ENCODE measurements at places on chromosomes 13 and 19.

DNA sequence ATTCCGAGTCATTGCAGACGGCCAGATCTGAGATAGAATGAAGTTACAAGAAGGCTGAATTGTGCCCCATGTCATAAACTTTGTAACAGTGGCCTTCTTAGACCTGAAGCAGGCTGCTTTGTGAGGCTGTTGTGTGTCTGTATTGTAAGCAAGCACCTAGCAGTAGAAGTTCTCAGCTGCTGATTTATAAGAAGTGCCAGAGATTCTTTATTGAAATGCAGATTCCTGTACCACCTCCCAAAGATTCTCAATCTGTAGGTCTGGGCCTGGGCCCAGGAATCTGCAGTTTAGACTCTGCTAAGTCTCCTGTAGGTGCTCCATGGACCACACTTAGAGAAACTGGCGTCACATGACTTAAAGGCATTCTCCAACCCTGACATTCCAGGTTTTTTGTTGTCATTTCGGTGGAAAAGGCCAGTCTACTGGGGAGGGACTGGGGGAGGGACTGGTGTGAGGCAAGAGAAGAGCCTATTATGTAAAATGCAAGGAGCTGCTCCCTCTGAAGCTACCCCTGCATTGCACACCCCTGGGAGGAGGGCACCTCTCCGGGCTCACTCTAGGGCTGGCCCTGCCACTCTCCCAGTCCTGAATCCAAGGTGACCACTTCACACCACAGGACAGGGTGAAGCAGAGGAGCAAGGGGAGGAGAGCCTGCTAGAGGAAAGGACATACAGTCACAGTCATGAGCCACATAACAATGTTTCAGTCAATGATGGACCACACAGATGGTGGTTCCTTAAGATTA lies 769 bp upstream of the TMEM272 start:
- DNase-seq, result no peak

DNA sequence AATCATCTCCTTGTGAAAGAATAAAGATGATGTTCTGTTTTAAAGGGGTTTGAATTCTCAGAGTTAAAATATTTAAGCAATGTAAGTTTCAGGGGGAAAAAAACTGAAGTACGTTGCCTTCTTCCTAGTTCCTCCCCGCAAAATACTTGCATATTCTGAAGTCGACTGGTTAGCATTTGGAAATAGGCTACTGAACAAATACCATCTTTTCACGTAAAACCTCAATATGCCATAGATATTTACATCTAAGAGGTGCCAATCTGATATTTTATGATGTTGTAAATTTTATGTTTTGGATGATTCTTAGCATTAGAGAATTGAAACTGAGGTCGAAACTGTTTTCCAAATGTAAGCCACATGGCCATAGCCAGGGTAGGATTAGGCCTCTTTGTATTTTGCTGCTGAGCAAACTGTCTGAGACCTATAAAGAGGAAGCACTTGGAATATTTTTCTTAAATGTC lies 138.3 kb downstream of the FLT1 start:
- DNase-seq, result no peak

DNA sequence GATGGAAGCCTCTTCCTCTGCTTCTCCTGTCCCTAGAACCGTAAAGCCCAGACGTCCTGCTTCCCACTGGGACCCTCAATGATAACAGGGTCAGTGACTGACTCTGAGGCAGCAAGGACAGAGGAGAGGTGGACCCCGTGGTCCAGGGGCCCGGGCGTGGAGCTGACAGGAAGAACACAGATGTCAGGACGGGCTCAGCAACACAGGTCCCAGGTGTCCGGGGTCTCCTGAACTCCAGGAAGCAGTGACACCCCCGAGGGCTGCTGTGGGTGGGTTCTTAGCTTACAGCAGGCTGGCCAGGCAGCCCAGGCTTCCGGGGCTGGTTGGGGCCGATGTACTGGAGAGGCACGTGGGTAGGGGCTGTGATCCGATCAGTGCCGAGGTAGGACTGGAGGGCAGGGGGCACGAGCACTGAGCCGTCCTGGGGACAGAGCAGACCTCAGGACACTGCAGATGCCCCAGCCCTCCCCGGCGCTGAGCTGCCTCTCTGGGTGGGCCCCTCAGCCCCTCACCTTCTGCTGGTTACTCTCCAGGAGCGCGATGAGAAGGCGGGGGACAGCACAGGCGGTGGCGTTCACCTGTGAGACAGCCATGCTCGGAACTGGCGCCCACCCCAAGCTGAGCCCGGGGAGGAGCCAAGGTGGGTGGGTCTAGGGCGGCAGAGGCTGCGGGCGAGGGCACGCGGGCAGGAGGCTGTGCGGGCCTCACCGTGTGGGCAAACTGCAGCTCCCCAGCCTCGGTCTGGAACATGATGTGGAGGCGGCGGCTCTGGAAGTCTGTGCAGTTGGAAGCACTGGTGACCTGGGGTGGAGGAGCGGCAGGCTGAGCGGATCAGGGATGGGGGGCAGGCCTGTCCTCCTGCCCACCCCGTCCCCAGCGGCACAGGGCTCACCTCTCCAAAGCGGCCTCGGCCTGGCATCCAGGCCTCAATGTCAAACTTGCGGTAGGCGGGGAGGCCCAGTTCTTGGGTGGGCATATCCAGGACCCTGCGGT lies 3.6 kb upstream of the CCER2 start:
- no peak for DNase-seq

GRCh38 chr19:6287269-6287885 lies 7.6 kb upstream of the MLLT1 start:
- DNase-seq, result no peak

DNA sequence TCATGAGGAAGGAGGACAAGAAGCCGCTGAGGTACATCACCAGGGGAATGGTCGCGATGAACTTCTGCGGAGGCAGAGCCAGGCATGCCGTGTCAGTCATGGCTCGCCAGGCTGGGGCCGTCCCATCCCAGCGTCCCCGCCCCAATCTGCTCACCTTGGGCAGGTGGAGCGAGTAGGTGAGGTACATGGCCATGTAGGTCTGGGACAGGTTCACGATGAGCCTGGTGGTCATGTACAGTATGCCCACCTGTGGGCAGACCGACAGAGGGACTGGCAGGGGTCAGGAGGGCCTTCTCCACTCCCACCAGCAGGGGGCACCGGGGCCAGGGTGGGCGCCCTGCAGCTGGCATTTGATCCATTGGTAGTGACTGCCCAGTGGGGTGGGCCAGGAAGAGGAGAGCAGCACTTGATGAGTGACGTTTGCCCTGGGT lies 8.3 kb downstream of the TEKTIP1 start:
- peak; percentile 52 for DNase-seq

DNA sequence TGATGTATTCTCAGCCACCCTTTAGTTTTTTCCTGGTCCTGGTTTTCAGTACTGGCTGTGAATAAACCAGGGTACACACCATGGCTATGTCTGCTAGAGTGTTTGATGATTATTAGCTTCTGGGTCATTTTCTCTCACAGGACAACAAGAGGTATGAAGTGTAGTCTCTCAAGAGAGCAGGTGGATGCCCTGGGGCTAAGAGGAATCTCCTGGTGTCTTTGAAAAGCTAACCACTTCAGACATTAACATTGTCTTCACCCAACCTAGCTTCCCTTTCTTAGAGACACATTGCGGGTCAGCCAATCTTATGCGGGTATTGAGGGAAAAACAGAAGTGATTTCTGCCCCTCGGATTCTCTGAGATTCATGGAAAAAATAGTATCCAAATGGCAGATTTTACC lies 1.6 kb downstream of the ZNF730 start:
- peak; percentile 1 for DNase-seq

- DNase-seq, result peak; percentile 97
Measured at GRCh38 chr13:24505256-24505655, 7.3 kb downstream of the PARP4 start.

GRCh38 chr19:35249146-35249847 lies 495 bp downstream of the LSR start:
- no peak for DNase-seq

GRCh38 chr13:23687614-23688013 lies 117.4 kb downstream of the TNFRSF19 start:
- DNase-seq, result no peak

DNA sequence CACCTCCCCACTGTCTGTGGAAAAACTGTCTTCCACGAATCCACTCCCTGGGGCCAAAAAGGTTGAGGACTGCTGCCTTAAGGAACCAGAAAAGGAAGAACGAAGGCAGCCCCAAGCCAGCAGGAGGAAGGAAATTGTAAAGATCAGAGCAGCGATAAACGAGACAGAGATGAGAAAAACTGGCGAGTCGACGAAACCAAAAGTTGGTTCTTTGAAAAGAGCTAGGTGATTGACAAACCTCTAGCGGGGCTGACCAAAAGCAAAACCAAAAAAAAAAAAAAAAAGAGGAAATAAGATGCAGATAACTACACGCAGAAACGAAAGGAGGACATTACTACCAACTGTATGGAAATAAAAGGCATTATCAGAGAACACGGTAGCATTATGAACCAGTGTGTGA lies 76.9 kb downstream of the GADD45B start:
- peak; percentile 84 for DNase-seq

DNA sequence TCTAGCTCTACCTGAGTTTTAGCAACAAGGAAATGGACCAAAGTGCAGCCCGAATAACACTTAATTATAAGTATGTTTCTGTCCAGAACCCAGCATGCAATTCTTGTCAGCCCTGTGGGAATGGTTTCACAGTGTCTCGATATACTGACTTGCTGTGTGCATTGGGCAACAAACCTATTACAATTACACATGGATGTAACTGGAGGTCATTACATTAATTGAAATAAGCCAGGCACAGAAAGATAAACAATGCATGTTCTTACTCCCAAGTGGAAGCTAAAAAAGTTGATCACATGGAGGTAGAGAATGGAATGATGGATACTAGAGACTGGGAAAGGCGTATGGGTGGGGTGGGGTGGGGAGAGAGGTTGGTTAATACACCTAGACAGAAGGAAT lies 5.1 kb upstream of the CYP2S1 start:
- no peak for DNase-seq

GRCh38 chr19:7637374-7638256 lies 705 bp downstream of the STXBP2 start:
- DNase-seq, result peak; percentile 75

DNA sequence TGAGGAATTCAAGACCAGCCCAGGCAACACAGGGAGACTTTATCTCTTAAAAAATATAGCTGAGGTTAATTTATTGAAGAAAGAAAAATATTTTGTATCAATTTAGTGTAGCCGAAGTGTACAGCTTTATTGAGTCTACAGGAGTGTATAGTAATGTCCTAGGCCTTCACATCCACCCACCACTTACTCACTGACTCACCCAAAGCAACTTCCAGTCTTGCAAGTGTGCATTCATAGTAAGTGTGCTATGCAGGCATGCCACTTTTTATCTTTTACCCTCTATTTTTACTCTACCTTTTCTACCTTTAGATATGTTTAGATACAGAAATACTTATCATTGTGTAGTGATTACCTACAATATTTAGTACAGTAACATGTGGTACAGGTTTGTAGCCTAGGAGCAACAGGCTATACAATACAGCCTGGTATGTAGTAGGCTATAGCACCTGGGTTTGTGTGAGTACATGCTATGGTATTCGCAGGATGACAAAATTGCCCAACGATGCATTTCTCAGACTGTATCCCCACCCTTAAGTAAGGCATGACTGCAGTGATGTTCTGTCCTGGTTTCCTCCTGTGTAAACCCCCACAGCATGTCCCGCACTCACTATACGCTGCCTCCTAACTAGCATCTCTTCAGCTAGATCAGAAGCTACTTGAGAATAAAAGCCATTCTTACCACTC lies 15.3 kb upstream of the ATP12A start:
- DNase-seq, result no peak

- no peak for DNase-seq
Measured at GRCh38 chr19:46926170-46927071, 65.6 kb downstream of the ARHGAP35 start.

DNA sequence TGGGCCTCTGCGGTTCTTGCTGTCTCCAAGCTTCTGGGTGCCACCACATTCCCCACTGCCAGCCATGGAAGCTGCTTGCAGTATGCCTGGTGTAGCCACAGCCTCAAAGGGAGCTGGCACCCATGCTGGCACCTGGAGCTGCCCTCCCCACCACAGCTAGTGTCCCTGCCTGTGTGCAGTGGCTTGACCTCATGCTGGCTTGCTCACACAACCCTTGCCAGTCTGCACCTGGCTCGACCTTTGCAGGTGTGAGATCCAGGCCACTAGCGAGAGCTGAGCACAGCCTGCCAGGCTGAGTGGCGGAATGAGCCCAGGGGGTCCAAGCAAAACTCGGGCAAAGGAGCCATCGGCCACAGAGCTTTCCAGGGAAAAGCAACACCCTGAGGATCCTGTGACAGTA lies 236.7 kb upstream of the CSNK1A1L start:
- DNase-seq, result no peak

- no peak for DNase-seq
Measured at GRCh38 chr19:1769645-1769985, 16.3 kb downstream of the ONECUT3 start.

DNA sequence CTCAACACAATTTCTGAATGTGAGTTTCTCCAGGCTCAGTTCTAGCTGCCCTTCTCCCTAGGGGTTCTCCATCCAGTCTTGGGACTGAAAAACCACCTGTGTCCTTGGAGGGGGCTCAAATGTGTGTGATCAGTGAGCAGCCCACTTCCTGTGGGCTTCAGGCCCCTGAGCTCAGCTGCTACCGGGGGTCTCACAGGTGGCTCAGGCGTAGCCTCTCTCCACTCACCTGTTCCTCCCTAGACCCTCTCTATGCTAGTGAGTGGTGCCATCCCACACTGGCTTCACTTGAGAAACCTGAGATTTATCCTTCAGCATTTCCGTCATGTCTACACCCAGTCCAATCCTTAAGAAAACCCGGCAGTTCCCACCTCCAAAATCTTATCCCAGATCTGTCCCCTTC lies 39.8 kb upstream of the GPI start:
- no peak for DNase-seq

Data from hematopoietic multipotent progenitor cell treated with erythropoietin and hydrocortisone succinate and interleukin-3 and kit ligand, for 6 days (in vitro differentiated cells).